T-cell (primary cell): ENCODE measurements at places on chromosomes 5 and 9.

DNA sequence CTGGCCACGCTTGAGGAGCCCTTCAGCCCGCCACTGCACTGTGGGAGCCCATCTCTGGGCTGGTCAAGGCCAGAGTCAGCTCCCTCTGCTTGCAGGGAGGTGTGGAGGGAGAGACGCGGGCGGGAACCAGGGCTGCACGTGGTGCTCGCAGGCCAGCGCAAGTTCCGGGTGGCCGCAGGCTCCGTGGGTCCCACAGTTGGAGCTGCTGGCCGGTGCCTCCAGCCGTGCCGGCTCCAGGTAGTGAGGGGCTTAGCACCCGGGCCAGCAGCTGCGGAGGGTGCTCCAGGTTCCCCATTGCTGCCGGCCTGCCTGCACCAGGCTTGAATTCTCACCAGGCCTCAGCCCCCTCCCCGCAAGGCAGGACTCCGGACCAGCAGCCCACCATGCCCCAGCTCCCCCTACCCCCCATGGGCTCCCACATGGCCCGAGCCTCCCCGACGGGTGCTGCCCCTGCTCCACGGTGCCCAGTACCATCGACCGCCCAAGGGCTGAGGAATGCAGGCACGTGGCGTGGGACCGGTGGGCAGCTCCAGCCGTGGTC, 192.8 kb upstream of the IZUMO3 start:
- H3K4me3 ChIP-seq: no peak overlapping the region
- no peaks in the 10 kb centered on the region for H3K27me3 ChIP-seq
- H3K36me3 ChIP-seq: no peaks in the 10 kb centered on the region

DNA sequence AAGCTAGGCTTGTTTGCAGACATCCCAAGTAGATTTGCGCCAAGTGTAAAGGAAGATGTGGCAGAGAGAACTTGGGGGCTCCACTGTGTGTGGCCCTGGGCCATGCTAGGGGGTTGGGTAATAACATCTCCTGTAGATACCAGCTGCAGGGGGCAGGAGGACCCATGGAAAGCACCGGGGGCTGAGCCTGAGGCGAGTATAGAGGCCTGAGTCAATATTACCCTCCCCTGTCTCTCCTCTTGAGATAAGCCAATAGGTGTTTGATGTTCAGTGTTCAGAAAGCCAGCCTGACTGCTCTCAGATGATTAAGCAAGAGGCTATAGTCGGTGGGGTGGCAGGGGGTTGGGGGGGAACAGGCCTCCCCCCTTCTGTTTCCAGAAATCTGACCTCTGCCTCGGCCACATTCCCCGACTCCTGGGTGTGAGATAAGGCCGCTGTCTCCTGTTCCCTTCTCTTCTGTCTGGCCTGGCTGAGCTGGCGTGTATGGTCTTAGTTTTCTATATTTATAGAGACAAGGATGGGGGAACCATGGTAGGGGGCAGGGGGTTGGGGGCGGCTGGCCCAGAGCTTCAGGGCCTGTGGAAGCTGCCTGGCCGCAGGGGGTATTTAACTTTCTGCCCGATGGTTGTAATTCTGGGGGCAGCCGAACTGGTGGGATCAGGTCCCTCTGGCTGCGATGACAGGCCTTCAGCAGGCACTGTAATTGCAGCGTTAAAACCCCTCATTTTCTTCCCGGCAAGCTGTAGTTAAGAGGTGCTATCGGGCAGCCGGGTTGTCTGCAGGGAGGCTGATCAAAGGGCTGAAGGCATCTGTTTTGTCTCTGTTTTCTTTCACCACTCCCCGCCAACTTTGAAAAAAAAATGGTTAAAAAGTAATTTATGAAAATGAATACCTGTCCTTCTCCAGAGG, 292.0 kb downstream of the NSG2 start:
- H3K27ac ChIP-seq: no peak overlapping the region
- H3K27me3 ChIP-seq: peaks cover 18% of the 10 kb centered on the region
- H3K4me1 ChIP-seq: no peaks in the 10 kb centered on the region
- H3K36me3 ChIP-seq: no peaks in the 10 kb centered on the region

DNA sequence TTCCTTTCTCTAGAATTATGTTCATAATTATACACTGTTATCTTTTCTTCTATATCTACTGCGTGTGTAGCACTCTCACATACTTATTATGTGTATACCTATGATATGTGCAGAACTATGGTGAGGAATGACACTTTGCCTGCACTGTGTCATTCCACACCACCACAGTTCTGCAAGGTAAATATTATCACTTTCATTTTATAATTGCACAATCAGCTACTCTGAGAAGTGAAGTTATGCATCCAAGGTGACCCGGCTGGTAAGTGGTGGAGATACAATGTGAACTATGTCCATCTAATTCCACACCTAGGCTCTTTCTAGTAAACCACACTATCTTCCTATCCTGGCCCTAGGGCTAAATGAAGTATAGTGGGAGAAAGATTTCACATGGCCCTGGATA, 170.1 kb upstream of the ATP10B start:
- no peak overlapping the region for H3K4me3 ChIP-seq
- no peaks in the 10 kb centered on the region for H3K4me1 ChIP-seq
- H3K27ac ChIP-seq: no peak overlapping the region
- no peaks in the 10 kb centered on the region for H3K36me3 ChIP-seq
- no peaks in the 10 kb centered on the region for H3K27me3 ChIP-seq

GRCh38 chr5:143186623-143187022, 216.9 kb downstream of the NR3C1 start:
- no peaks in the 10 kb centered on the region for H3K27me3 ChIP-seq
- no peak for DNase-seq
- no peak overlapping the region for H3K27ac ChIP-seq

DNA sequence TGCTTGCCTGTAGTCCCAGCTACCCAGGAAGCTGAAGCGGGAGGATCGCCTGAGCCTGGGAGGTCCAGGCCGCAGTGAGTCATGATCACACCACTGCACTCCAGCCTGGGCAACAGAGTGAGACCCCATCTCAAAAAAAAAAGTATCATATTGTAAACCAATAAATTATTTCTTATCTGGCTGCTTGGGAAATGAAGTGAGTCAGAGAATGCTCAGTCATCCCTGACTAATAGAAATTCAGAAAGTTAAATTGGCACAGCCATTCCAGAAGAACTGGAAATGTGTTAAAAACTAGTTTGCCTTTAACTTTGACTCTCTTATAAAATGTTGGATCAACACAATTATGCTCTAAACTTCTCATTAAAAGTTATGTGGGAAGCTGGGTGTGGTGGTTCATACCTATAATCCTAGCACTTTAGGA, 9.8 kb upstream of the GNE start:
- H3K4me1 ChIP-seq: no peaks in the 10 kb centered on the region
- no peak overlapping the region for H3K4me3 ChIP-seq
- no peaks in the 10 kb centered on the region for H3K36me3 ChIP-seq
- DNase-seq: no peak

DNA sequence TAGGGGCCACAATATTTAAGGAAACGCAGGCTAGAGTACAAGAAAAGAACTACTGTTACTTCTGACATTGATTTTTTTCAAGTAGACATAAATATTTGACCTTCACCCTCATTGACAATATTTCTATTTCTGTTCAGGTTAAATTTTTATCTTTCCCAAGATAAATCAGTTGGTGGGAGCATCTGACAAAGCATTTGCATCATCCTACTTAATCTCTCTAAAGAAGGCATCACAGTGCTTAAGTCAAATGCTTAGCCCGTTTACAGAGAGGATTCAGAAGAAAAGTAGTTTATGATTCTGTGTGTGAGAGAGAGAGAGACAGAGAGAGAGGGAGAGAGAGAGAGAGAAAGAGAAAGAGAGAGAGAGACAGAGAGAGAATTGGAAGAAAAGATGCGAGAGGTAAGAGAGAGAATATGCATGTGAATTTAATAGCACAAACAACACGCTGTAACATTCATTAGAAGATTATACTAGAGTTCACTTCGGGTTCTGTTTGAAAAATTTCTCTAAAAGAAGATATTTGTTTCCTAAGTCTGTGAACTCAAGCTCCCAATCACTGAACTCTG, 1093.3 kb upstream of the CDH6 start:
- H3K4me3 ChIP-seq: no peak overlapping the region
- no peaks in the 10 kb centered on the region for H3K36me3 ChIP-seq
- DNase-seq: no peak
- no peaks in the 10 kb centered on the region for H3K4me1 ChIP-seq
- no peaks in the 10 kb centered on the region for H3K27me3 ChIP-seq

- no peaks in the 10 kb centered on the region for H3K27me3 ChIP-seq
- H3K4me1 ChIP-seq: no peaks in the 10 kb centered on the region
- DNase-seq: no peak
- H3K4me3 ChIP-seq: no peak overlapping the region
- H3K36me3 ChIP-seq: no peaks in the 10 kb centered on the region
These were observed 19.7 kb upstream of the ASTN2 start for GRCh38 chr9:117434566-117434965.

GRCh38 chr5:29547236-29547865, 1646.1 kb upstream of the CDH6 start:
- no peak overlapping the region for H3K4me3 ChIP-seq
- H3K27me3 ChIP-seq: no peaks in the 10 kb centered on the region
- no peaks in the 10 kb centered on the region for H3K4me1 ChIP-seq
- DNase-seq: no peak
- no peaks in the 10 kb centered on the region for H3K36me3 ChIP-seq

GRCh38 chr5:38720554-38721361, 125.1 kb upstream of the OSMR start:
- no peak for DNase-seq
- no peaks in the 10 kb centered on the region for H3K36me3 ChIP-seq
- no peaks in the 10 kb centered on the region for H3K27me3 ChIP-seq
- no peak overlapping the region for H3K4me3 ChIP-seq

DNA sequence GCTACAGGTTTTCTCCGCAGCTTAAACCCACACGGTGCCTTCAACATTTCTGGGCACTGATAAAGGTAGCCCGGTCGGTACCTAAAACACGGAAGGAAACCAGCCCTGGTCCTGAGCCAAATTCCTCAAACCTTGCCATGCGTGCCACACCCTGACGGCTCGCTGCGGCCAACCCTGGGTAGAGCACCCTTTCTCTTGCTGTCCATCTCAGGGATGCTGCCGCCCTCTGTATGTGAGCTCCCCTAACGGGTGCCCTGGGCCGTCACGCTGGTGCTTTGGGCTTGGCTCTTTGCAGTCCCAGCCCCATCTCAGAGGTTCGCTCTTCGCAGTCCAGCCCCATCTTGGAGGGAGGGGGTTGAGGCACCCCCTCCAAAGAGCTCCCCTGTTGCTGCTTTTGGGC, 43.9 kb downstream of the PNPLA7 start:
- no peaks in the 10 kb centered on the region for H3K36me3 ChIP-seq
- no peak overlapping the region for H3K4me3 ChIP-seq
- no peak overlapping the region for H3K27ac ChIP-seq
- H3K4me1 ChIP-seq: no peaks in the 10 kb centered on the region
- DNase-seq: no peak

GRCh38 chr9:77541600-77541999, 106.5 kb downstream of the GNA14 start:
- DNase-seq: no peak
- H3K27ac ChIP-seq: no peak overlapping the region
- H3K4me1 ChIP-seq: no peaks in the 10 kb centered on the region
- no peaks in the 10 kb centered on the region for H3K36me3 ChIP-seq

GRCh38 chr5:124919076-124919475, 172.6 kb upstream of the ZNF608 start:
- H3K27ac ChIP-seq: no peak overlapping the region
- no peaks in the 10 kb centered on the region for H3K36me3 ChIP-seq
- H3K27me3 ChIP-seq: no peaks in the 10 kb centered on the region
- no peak overlapping the region for H3K4me3 ChIP-seq
- no peak for DNase-seq

- no peak overlapping the region for H3K4me3 ChIP-seq
- no peaks in the 10 kb centered on the region for H3K4me1 ChIP-seq
- no peaks in the 10 kb centered on the region for H3K36me3 ChIP-seq
These were observed 69.7 kb downstream of the ABCA1 start for GRCh38 chr9:104858271-104858670.

- peaks cover 33% of the 10 kb centered on the region for H3K27me3 ChIP-seq
- no peak overlapping the region for H3K4me3 ChIP-seq
- H3K36me3 ChIP-seq: no peaks in the 10 kb centered on the region
- peaks cover 18% of the 10 kb centered on the region for H3K4me1 ChIP-seq
- H3K27ac ChIP-seq: no peak overlapping the region
- DNase-seq: no peak
These were observed 103.5 kb upstream of the SIMC1 start for GRCh38 chr5:176134529-176135223.

DNA sequence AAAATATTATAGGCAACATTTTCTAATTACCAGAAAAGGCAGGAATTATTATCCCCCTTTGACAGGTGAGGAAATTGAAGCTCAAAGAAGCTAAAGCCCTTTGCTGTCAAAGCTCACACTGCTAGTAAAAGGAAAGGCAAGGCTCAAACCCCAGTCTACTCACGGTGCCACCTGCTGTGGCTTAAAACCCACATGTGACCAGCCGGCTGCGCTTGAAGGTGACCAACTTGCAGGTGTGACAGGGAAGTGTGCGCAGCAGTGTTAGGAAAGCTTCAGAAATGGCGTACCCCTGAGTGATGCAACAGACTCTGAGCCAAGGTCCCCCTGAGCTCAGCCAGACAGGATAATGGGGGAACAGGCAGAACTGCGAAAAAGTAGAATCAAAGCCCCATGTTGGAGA, 45.2 kb downstream of the PAX5 start:
- H3K36me3 ChIP-seq: no peaks in the 10 kb centered on the region
- H3K27ac ChIP-seq: no peak overlapping the region
- H3K27me3 ChIP-seq: peaks cover 11% of the 10 kb centered on the region
- no peak overlapping the region for H3K4me3 ChIP-seq

- H3K27ac ChIP-seq: no peak overlapping the region
- no peak overlapping the region for H3K4me3 ChIP-seq
- H3K4me1 ChIP-seq: peaks cover 10% of the 10 kb centered on the region
- DNase-seq: no peak
- no peaks in the 10 kb centered on the region for H3K36me3 ChIP-seq
- H3K27me3 ChIP-seq: no peaks in the 10 kb centered on the region
These were observed 16.9 kb downstream of the CAMSAP1 start for GRCh38 chr9:135890190-135891026.

GRCh38 chr5:65919773-65920172, 6.6 kb upstream of the ERBIN start:
- no peak for DNase-seq
- no peak overlapping the region for H3K4me3 ChIP-seq
- no peak overlapping the region for H3K27ac ChIP-seq

DNA sequence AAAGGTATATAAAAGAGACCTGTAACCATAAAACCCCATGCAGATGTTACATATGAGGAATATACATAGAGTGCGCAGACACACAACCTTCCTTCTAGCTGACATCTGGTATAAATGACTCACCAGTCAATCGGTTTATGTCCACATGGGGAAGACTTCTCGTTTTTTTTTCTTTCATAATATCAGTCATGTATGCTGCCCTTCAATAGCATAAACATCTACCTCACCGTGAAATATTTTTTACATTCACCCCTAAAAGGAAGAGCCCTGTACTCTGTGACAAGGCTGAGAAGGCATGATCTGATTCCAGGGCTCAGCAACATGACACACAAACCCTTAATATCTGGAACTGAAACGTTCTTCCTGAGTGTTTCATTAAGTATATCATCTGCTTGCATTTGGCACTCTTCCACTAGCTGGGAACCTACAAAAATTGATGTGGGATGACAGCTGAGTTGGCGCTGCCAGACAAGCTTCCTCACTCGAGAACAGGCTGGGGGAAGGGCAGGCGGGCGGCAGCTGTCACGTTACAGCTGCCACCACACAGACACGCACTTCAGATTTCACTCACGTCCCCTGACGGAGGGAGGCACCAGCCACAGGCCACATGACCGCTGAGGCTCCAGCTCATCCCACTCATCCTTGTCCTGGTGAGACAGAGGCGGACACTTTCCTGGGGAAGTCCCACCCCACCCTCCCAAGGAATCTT, 74.2 kb downstream of the SHB start:
- DNase-seq: no peak
- peaks cover 6% of the 10 kb centered on the region for H3K4me1 ChIP-seq
- H3K36me3 ChIP-seq: no peaks in the 10 kb centered on the region
- no peak overlapping the region for H3K27ac ChIP-seq
- no peaks in the 10 kb centered on the region for H3K27me3 ChIP-seq
